ENCODE measurements at places on chromosomes 1 and 21.

GRCh38 chr1:197441999-197442414 lies 174.0 kb downstream of the CRB1 start:
- no peak for DNase-seq

GRCh38 chr1:80170811-80171485 lies 1164.4 kb upstream of the ADGRL4 start:
- no peak for DNase-seq

GRCh38 chr1:107524301-107524700 lies 383.5 kb downstream of the NTNG1 start:
- DNase-seq = no peak

- DNase-seq = no peak
Observed at GRCh38 chr1:237664348-237664747, 226.4 kb downstream of the ZP4 start.

- no peak for DNase-seq
Observed at GRCh38 chr1:228081578-228082213, 812 bp upstream of the ARF1 start.

- DNase-seq = no peak
Observed at GRCh38 chr1:212037900-212038299, 2.4 kb downstream of the DTL start.

GRCh38 chr1:195053478-195053877 lies 1554.8 kb downstream of the KCNT2 start:
- DNase-seq = no peak

DNA sequence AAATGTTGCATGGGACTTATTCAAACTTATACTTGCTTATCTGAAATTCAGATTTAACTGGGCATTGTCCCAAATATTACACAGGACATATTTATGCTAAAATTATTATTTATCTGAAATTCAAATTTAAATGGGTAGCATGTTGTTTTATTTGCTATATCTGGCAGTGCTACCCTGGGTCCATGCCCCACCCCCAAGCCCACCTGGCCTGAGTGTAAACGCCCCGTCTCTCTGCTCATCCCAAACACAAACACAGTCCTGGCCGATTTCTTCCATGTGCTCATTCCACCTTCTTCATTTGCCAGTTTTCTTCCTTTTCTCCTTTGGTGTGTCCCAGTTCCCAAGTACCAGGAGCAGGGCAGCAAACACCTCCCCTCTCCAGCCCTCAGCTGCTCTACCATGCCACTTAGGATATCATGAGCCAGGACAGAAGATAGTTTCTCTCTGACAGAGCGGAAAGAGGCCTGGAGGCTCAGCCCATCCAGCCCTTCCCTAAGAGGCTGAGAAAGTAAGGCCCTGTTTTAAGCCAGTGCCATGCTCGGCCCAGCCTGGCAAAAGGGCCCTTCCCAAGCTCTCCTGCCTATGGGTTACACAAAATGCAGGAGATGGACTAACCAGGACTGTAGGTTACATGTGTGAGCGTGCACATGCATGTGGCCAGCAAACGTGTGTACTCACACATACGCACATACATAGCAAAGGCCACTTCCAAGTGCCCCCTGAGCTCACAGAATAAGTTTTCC lies 69.5 kb downstream of the UBE2T start:
- no peak for DNase-seq
